Activated B cell treated with CpG ODN at 0.5 μM for 24 hours (primary cell): ENCODE measurements at places on chromosomes 3 and 15.

DNA sequence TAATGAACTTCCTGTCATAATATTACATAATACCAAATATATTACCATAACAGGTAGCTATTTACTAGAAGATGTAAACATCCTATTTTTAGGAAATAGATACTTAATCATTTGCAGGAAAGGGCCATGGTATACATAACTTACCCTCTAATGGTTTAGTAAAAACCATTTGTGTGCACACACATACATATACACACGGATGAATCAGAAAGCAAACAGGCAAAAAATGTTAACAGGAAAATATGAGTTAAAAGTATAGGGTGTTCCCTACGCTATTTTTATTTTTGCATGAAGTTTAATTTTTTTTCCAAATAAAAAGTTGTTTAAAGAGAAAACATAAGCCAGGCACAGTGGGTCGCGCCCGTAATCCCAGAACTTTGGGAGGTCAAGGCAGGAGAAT, 34.6 kb downstream of the FAM174B start:
- DNase-seq: no peak
- H3K4me1 ChIP-seq: no peaks in the 10 kb centered on the region
- H3K27me3 ChIP-seq: no peaks in the 10 kb centered on the region
- no peak overlapping the region for H3K4me3 ChIP-seq
- no peaks in the 10 kb centered on the region for H3K36me3 ChIP-seq
- H3K27ac ChIP-seq: no peak overlapping the region

GRCh38 chr3:77207753-77208152, 167.9 kb downstream of the ROBO2 start:
- DNase-seq: no peak
- no peak overlapping the region for H3K4me3 ChIP-seq
- no peaks in the 10 kb centered on the region for H3K36me3 ChIP-seq
- no peaks in the 10 kb centered on the region for H3K4me1 ChIP-seq
- H3K27ac ChIP-seq: no peak overlapping the region

GRCh38 chr3:181974198-181974597, 262.5 kb downstream of the SOX2 start:
- H3K27me3 ChIP-seq: no peaks in the 10 kb centered on the region
- H3K36me3 ChIP-seq: no peaks in the 10 kb centered on the region
- H3K4me1 ChIP-seq: no peaks in the 10 kb centered on the region
- H3K4me3 ChIP-seq: no peak overlapping the region
- no peak for DNase-seq

DNA sequence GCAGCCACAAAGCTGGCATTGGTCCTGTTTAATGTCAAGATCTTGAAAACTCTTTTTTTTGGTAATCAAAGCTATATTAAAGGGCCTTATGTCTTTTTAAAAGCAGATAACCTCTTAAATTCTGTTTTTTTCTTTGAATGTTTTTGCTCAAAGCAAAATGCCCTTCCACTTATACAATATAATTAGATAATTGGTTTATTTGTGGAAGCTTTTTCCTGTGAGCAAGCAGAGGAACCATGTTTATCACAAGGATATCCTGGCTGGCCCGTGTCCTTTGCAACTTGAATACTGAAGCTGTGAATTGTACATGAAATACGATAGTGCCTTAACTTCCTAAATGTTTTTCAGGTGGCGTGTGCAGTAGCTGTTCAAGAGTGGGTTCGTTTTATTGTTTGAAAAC, 2.6 kb downstream of the ST3GAL6 start:
- no peak for DNase-seq
- no peak overlapping the region for H3K27ac ChIP-seq
- no peaks in the 10 kb centered on the region for H3K36me3 ChIP-seq
- peaks cover 8% of the 10 kb centered on the region for H3K27me3 ChIP-seq
- no peak overlapping the region for H3K4me3 ChIP-seq

- peaks cover 96% of the 10 kb centered on the region for H3K36me3 ChIP-seq
- no peak overlapping the region for H3K4me3 ChIP-seq
- no peaks in the 10 kb centered on the region for H3K27me3 ChIP-seq
- no peak overlapping the region for H3K27ac ChIP-seq
- DNase-seq: no peak
Measured at GRCh38 chr3:45932112-45932511, 11.2 kb upstream of the CXCR6 start.

- H3K27ac ChIP-seq: no peak overlapping the region
- no peak overlapping the region for H3K4me3 ChIP-seq
- H3K4me1 ChIP-seq: peaks cover 11% of the 10 kb centered on the region
- H3K27me3 ChIP-seq: no peaks in the 10 kb centered on the region
- no peaks in the 10 kb centered on the region for H3K36me3 ChIP-seq
- no peak for DNase-seq
Measured at GRCh38 chr3:97896547-97896946, 74.7 kb downstream of the CRYBG3 start.
